ENCODE measurements at places on chromosomes 5 and 9.
A peak's percentile ranks its signal among the peaks of the same experiment; 100 is the strongest.

- DNase-seq, result no peak
Observed at GRCh38 chr5:107389775-107390148, 281.0 kb downstream of the EFNA5 start.

DNA sequence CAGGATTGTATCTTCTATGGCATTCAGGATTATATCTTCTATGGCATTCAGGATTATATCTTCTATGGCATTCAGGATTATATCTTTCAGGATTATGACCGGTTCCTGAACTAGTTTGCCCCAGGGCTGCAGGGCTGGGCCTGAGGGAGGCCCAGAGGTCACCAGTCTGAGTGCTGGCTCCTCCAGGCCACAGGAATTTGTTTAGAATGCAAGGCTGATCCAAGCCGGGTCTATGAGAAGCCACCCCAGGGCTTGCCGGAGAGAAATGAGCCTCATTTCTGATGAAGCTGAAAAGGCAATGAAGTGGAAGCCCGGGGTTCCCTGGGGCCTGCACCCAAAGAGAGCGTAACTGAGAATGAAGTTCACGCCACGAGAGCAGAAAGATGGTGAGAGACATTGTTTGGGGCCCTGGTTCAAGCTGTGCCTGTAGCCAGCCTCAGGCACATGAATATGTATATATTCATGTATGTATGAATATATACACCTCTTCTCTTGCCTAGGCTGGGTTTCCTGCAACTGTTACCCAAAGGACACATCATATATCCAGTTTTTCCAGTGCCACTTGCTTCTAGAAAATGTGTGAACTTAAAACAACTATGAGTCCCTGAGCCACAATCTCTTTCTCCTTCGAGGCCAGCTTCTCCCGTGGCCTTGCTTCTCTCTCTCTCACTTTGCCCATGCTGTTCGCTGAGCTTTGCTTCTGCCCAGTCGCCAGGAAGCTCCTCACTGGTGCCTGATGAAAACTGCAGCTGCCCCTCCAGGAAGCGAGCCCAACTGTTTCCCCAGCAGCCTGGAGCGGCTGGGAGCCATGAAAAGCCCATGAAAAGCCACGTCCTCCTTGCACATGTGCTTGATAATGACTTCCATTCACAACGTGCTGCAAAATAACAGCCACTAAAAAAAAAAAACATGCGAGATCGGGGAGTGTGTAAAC is 62.3 kb downstream of the GTF3C4 start:
- no peak for DNase-seq

DNA sequence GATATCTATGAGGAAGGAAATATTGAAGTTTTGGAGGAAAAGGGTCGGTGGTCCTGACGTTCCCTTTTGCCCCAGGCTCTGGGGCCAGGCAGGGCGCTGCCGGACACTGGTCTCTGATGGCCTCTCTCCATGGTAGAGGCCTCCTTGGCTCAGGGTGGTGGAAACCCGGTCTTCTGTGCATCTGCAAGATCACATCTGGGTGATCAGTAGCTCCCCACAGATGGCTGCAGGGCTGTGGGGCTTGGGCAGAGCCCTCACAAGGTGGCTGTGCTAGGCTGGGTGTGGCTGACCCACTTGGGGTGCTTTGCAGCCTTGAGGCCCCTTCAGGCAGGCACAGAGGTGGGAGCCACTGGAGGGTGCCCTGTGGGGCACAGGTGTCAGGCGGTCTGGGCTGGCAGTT is 53.9 kb upstream of the RNU6ATAC start:
- DNase-seq, result no peak

GRCh38 chr5:59709846-59710245 is 183.7 kb downstream of the PDE4D start:
- DNase-seq, result no peak

- no peak for DNase-seq
Observed at GRCh38 chr9:8571643-8572042, 772.1 kb upstream of the DMAC1 start.

DNA sequence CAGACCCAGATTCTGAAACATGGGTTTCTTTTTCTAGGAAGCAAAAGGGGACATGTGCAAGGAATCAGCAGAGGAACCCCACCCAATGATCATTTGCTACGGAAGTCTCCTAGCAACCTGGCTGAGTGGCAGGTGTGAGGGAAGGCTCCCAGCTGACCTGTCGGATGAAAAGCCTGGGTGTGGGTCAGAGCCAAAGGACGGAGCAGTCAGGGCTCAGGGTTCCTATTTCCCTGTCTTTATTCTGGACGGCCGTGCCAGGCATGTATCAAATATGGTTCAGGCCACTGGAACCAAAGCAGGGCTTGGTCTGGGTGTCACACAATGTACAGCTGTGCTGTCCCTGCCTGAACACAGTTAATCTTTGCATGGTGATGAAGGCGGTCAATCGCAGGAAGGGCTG is 20.1 kb downstream of the STK10 start:
- DNase-seq, result no peak

DNA sequence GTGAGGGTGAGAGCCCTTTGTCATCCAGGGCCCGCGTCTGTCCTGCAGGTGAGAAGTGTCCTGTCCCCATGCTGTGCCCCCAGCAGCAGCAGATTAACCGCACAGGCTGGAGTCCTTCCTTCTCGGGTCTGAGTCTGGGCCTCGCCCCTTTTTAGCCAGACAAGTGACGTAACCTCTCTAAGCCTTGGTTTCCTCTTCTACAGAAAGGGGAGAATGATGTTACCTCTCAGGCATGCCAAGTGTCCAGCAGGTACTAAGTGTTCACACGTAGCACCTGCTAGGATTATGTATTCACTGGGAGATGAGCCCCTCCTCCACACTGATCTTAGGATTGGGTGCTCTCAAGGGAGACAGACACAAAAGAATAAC is 6.9 kb downstream of the NEURL1B start:
- no peak for DNase-seq

DNA sequence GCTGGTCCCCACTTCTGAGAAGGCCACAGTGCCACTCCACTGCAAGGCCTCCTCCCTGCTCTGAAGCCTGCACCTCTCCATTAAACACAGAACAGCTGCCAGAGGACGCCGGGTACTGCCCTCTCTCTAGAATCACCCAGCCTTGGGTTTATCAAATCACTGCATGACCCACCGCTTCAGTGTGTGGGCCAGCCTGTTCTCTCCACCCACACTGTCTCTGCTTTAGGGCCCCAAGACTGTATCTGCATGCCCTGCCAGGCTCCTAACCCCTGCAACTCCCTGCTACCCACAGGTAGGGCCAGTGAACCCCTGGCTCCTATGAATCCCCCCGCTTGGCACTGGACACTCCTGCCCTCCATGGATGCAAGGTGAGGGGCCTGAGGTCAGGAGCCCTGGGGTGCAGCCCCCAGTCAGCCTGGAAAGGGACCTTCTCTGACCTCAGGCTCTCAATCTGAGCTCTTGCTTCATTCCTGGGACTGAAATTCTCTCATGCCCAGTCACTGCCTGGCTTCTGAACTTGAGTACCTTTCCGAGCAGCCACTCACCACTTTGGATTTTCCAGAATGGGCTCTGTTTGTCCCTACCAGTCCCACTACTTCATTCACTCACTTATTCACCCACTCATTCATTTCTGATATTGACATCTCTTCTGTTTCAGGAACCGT is 206.3 kb downstream of the GABBR2 start:
- no peak for DNase-seq

GRCh38 chr9:117000834-117001233 is 313.7 kb downstream of the TRIM32 start:
- DNase-seq, result no peak

DNA sequence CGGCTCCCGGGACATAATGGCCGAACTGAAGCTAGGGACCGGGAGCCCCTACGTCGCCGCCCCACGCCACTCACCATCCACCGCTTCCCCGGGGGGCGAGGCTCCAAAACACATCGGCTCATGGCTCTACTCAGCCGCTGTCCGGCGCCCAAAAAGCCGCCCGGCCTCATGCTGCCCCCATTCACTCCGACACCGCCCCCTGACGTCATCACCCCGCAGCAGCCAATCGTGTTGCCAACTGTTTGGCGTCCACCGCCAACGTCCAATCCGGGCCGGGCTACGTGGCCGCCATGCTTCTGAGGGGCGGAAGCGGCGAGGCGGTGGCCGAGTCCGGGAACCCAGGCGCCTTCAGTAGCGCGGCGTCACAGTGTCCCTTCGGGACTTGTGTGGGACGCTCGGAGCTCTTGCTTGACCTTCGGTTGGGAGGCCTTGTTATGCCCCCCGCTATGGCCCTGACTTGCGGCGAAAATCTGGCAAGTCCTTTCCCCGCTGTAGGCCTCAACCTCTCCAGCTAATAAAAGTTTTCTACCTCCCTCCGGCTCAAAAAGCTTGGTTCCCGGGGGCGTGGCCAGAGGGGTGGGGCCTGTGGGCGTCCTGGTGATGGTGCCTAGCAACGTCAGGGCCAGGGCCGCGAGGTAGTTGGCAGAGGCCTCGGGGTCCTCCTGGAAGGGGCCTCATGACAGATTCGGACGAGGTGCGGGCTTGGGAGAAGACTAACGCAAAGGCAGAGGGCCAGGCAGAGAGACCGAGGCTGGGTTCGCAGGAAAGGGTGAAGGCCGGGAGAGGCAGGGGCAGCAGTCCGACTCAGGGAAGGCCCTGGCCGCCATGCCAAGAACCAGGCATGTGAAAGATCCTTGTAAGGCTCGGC is at the start of the genes PTRH1 and TTC16:
Gene PTRH1 (minus strand): TSS at position 194 of the 868 bp plus-strand sequence. CDS start 24 bp downstream, at position 170.
Gene TTC16 (plus strand): TSS at position 610 of the 868 bp plus-strand sequence. CDS start 67 bp downstream, at position 677.
- DNase-seq, result peak; percentile 95

GRCh38 chr9:88642336-88642735 is 107.4 kb downstream of the NXNL2 start:
- DNase-seq, result no peak

GRCh38 chr9:71108937-71109336 is 12.5 kb downstream of the TRPM3 start:
- DNase-seq, result no peak

DNA sequence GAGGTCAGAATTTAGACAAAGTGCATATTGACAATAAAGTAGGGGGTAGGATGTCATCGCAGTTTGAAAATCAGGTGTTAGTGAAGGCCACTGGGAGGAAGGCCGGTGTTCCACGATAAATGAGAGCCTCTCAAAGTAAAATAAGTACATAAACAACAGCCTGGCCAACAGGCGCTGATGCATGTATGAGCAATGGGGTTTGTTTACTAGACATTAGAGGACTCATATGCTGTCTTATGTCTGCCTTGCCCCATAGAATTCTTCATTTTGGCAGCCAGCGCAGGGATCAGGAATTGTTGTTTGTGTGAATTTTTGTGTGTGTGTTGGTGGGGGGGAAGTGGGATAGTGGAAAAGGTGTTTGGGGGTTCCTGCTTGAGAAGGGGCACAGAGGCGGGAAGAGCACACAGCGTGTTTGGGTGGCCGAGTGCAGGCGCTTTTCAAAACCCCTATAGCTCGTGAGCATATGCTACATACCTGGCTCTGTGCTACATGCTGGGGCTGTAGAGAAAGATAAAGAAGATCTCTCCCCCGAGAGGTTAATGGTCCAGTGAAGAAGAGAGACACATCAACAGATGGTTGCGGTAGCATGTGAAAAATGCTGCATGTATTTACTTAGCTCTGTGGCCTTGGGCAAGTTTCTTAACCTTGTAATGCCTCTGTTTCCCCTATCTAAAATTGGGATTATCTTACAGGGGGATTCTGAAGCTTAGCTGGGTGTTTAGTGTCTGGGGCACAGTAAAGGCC is 11.5 kb downstream of the SNX30 start:
- no peak for DNase-seq

DNA sequence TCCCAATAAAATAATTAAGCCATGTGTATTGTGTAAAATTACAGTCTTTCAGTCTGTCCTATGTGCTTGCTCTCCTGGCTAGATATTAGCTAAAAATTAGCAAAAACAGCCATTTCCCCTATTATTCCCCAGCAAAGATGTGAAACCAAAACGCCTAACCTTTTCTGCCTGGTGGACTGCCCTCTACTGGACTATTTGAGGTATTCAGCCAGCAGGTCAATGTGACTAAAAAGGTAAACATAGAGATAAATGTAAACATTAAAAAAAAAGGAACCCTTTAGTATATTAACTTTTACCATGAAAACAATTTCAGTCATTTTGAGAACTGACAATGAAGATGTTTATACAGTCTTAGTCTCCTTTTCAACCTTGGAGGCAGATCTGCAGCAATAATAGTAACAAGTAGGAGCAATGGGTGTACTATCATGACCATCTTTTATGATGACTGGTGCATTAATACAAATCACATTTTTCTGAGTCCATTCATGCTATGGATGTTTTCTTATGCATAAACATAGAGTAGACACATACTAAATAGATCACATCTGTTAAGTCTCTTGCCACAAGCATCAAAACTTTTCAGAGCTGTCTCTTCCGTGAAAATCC is 10.1 kb downstream of the ATG12 start:
- peak; percentile 38 for DNase-seq

DNA sequence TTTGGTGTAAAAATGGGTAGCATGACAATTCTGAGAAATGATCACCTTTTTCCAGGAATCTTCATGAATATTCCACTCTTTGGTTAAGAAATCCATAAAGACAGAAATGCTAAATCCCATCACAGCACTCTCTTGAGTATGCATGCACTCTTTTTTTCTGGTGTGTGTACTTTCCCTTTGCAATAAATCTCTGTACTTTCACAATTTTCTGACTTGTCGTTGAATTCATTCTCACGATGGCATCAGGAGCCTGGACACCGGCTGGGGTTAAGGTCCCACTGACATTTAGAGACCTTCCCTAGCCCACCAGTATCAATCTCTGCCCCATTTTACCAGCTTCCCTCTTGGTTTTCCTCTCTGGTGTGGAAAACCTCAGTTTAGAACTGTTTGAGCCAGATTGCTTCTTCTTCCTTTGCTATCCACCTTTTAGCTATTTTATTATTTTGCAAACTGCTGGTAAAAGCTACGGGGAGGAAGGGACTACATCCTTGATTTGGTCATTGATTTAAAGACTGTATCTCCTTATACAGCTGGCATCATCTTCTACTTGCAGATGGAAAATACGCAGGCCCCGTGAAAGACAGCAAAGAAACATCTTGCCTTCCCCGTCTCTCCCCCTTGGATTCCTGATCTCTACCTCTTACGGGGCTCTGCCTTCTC is 59.9 kb upstream of the ZFR start:
- no peak for DNase-seq

- no peak for DNase-seq
Observed at GRCh38 chr9:21081999-21082398, 4.3 kb upstream of the IFNB1 start.

GRCh38 chr5:73486119-73486899 is 11.9 kb upstream of the BTF3 start:
- no peak for DNase-seq

- DNase-seq, result no peak
Observed at GRCh38 chr5:32419791-32420190, 24.7 kb downstream of the ZFR start.

GRCh38 chr9:93585695-93586094 is 9.3 kb downstream of the PHF2 start:
- no peak for DNase-seq

DNA sequence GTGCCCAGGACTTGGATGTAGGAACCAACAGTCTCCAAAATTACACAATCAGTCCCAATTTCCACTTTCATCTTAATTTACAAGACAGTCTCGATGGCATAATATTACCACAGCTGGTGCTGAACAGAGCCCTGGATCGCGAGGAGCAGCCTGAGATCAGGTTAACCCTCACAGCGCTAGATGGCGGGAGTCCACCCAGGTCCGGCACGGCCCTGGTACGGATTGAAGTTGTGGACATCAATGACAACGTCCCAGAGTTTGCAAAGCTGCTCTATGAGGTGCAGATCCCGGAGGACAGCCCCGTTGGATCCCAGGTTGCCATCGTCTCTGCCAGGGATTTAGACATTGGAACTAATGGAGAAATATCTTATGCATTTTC is 837 bp downstream of the PCDHB2 start:
- no peak for DNase-seq

All from GM12865 (cell line).